LNCaP clone FGC (cell line): ENCODE measurements at places on chromosomes 2 and 18.
A peak's percentile ranks its signal among the peaks of the same experiment; 100 is the strongest.

- no peak for DNase-seq
Measured at GRCh38 chr2:138534791-138535190, 33.2 kb downstream of the SPOPL start.

- DNase-seq = no peak
Measured at GRCh38 chr2:29718076-29718686, 203.2 kb downstream of the ALK start.

DNA sequence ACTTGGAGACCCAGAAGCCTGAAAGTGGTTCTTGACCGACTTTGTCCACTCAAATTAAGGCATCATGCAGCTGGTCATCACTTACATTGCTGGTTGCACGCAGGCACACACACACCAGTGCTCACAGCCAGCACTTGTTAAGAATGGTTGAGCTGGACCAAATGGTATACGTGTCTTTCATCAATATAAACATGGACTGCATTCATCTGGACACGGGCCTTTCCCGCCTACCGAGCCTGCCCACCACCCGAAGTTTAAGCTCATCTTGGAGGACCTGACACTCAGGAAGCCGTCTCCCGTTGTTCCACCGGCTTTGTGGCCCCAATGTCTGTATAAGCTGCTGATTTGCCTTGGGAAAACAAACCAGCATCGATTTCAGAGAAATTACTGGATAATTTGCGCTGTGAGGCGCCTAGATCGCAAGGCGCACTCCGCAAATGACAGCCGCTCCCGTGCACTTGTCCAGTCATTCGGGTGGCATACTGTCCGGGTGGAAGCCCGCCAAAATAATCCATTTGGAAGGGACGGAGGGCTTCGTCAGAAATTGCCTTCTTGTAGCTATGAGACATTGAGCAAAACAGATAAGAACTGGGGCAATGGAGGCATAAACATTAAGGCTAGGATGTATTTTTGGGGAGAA lies 40.1 kb upstream of the AKAIN1 start:
- DNase-seq = peak; percentile 28

- DNase-seq = no peak
Measured at GRCh38 chr2:98727369-98728087, 3.4 kb downstream of the MGAT4A start.

DNA sequence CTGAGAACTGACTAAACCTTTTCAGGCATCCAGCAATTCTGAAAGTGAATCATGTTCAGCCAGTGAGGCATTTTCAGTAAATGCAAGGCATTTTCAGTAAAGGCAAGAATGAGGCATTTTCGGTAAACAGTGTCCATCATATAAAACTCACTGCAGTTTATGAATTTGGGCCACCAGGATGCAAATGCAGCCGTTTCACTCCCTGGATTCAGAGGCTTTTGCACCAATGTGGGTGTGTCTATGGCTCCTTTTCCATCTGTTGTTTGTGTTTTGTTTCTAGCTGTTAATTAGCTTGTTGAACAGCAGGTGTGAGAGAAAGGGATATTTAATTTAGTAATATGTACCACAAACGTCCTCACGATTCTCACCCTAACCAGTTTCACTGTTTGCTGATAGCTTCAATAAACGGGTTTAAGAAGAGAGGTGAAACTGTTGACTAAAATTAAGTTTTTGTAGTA lies 116.3 kb upstream of the PGAP1 start:
- DNase-seq = no peak

- DNase-seq = peak; percentile 30
Measured at GRCh38 chr2:1750933-1751766, 6.8 kb upstream of the PXDN start.

DNA sequence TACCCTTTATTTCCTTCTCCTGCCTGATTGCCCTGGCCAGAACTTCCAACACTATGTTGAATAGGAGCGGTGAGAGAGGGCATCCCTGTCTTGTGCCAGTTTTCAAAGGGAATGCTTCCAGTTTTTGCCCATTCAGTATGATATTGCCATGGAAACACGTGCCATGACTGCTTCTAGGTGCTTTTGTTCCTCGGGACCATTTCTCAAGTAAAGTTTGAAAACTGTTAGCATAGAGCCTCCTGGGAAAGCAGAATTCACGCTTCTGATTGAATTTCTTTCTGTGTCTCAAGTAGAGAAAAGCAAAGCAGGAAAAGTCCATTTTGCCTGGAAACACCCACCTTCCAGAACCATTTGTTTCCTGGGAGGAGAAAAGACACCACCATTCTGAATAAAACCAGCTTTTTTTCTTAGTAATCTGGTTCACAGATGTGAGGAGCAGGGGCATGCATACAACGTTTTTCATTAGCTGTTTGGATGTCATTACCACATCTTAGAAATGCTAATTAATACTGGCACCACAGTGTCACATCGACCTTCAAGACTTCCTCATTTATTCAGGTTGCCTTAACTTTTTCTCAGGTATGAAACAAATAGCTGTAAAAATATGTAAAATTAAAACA lies 39.0 kb upstream of the ZBTB14 start:
- DNase-seq = no peak

- no peak for DNase-seq
Measured at GRCh38 chr2:197959383-197959782, 155.0 kb downstream of the PLCL1 start.

DNA sequence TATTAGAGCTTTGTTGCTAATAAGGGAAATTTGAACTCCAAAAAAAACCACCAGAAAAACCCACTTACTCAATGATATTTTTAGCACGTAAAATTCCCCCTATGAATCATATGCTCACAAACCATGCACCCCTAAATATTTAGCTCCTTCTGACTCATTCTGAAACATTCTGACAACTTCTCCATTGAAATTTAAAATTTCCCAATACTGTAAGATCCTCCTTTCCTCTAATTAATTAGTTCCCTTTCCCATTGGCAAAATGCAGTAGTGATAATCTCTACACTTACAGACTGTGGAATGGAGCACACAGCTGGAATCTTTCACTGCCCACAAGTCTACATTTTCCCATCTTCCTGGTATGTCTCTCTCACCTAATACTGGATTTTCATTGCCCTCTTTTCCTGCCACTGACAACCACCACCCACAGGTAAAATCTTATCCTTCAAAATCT lies 215.8 kb upstream of the ACVR2A start:
- DNase-seq = no peak

GRCh38 chr2:95025406-95026319 lies at the start of gene MAL:
MAL (plus strand) TSS chr2:95025708; CDS start chr2:95025793, 85 bp downstream.
- no peak for DNase-seq

- DNase-seq = no peak
Measured at GRCh38 chr2:146207901-146208300, 1636.9 kb upstream of the ACVR2A start.

DNA sequence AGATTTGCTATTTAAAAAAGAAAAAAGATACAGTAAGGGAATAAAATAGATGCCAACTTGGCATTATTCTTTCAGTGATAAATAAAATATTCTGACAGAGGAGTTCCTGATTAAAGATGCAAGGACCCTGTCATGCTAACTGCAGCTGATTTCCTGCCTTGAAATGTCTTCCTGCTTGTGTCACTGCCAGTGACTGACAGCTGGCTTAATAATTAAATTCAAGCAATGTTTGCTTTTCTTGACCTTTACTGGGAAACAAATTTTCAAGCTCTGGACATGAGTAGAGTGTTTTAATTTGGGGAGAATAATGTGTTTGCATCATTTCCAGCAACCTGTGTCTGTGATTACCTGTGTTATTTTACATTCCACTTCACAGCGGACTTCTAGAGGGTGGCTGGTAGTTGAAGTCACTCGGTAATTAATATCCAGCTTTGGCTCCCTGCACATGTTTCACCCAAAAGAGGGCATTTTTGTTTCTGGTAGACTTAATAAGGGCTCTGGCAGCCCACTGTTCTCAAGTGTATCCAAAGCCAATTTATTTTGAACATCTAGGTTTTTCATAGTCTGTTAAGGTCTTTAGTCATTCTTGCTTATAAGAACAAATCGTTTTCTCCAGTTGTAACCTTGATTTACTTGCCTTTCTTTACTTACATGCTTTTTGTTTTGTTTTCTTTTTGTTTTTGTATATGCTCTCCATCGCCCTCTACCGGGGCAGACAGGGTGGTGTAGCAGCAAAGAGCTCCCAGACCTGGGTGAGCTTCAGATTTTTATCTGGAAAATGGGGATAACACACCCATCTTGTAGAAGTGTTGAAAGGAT lies 48.5 kb upstream of the PROKR1 start:
- no peak for DNase-seq

- no peak for DNase-seq
Measured at GRCh38 chr18:37764541-37765288, 199.1 kb upstream of the CELF4 start.

DNA sequence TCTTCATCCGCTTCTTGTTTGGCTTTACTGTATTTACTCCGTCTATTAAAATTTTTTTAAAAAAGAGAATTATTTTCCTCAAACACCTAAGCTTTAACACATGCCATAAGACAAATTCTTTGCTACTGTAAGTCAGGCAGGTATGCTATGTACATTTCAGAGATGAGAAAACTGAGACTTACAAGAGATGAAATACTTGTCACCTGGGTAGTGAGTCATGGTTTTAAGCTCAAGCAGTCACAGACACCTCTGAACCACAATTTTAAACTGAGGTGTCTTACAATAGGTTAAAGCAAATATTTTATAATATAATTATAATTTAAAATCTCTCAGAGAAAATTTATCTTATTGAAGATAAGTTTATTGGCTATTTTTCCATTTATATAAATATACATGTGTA lies 126.0 kb downstream of the EPHA4 start:
- no peak for DNase-seq

GRCh38 chr2:73998933-73999332 lies 14.2 kb downstream of the TET3 start:
- DNase-seq = no peak

DNA sequence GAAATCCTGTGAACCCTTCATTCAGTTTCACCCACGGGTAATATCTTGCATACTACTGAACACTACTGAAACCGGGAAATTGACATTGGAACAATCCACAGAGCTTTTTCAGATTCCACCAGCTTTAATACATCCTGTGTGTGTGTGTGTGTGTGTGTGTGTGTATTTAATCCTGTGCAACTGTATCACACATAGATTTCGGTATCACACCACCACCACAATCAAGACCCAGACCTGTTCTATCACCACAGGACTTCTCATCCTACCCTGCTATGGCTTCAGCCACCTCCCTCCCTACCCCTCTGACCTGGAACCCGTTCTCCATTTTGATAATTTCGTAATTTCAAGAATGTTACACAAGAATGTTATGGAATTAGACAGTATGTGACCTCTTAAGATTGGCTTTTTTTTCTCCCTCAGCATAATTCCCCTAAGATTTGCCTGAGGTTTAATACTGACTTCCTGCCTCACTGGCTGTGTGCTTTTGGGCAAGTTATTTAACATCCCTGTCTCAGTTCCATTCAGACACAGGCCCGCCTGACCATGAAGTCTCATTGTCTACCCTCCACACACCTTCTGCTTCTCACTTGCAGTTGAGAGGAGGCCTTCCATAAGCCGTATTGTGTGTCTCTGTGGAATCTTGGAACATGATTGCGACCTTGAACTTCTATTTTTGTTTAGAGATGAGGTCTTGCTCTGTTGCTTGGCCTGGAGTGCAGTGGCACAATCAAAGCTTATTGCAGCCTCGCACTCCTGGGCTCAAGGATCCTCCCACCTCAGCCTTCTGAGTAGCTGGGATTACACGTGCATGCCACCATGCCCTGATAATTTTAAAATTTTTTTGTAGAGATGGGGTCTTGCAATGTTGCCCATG lies 14.4 kb upstream of the TMEM131 start:
- DNase-seq = no peak

DNA sequence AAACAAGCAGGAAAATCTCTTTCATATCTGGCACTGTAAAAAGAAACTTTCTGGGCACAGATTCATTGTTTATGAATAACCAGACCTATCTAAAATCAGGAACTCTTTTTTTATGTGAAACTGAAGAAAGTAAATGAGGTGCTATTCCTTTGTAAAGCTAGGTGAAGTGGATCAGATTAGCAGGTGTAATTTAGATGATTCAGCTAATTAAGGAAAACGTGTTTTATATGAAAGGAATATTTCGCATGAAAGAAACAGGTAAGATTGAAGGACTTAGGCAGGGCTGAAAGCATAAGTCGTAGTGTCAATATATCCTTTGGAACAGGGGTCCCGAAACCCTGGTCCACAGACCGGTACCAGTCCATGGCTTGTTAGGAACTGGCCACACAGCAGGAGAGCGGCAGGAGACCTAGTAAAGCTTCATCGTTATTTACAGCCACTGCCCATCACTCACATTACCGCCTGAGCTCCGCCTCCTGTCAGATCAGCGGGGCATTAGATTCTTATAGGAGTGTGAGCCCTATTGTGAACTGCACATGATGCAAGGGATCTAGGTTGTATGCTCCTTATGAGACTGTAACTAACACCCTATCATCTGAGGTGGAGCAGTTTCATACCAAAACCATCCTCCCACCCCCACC lies 20.3 kb upstream of the XIRP2 start:
- DNase-seq = no peak

DNA sequence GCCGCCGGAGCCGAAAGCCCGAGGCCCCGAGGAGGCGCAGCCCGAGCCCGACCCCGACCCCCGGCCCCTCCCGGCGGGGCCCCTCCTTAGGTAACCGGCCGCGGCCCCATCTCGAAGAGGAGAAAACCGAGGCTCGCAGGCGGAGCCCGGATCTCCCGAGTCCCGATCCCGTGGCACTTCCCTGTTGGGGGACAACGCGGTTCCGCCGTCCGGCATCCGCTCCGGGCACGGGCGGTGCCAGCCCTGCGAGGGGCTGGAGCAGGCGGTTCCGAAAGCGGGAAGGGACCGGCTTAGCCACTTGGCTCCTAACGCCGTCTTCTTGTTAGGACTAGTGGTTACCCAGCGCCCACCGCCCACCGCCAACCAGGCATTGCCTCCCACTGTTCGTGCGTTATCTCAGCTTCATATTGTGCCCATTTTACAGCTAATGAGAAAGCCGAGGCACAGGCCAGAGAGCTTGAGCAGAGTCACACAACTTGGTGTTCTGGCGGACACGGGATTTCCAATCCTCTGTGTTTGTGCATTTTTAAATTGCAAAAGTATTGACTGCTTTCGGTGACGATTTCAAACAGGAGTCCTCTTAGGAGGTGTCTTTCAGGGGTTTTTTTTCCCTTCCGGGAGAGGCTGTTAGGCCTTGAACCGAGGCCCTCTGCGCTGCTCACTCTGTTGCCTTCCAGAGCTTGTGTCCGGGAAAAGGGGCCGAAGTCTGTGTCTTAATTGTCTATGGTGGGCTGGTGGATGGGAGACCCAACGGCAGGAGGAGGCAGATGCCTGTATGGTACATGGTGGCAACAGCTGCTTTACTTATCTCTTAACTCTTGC lies 562 bp downstream of the CENPA start:
- DNase-seq = no peak
